ENCODE measurements at places on chromosomes 7 and 10.

DNA sequence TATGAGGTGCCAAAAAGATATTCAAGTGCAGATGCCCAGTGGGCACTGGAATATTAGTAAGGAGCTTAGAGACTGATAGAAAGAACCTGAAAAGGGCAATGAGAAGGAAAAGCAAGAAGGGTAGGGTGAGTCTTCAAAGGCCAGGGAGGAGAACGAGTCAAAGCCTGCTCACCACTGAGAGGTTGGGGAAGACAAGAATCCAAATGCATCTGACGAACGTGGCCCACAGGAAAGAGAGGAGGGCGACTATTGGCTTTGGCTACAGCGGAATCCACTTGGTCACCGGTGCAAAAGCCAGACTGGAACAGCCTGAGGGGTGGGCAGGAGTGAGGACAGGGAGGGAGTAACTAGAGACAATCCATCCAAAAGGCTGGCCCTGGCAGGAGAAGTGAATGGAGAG is 216.7 kb upstream of the KLF14 start:
- no peak for DNase-seq

GRCh38 chr10:80596391-80597257 is 58.9 kb downstream of the SH2D4B start:
- peak; percentile 49 for DNase-seq

- DNase-seq = no peak
These were observed 56.9 kb downstream of the CTBP2 start for GRCh38 chr10:125103466-125103865.

DNA sequence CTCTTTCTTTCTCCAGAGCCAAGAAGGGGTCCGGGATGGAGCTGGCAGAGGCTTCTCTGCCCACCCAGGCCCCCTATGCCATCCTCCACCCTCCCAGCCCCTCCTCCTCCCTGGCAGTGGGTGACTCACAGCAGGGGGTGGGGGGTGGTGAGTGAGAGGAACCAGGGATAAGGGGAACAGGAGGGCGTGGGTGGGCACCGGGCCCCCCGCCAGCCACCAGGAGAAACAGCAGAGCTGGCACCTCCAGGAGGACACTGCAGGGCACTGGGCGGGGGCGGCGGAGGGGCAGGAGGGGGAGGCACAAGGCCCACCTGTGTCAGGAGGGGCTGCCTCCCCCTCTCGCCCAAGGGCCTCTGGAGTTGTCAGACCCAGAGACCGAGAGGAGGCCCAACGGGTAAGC is 56.0 kb downstream of the CAMK2B start:
- no peak for DNase-seq

GRCh38 chr10:131537281-131537680 is 225.8 kb upstream of the TCERG1L start:
- no peak for DNase-seq

DNA sequence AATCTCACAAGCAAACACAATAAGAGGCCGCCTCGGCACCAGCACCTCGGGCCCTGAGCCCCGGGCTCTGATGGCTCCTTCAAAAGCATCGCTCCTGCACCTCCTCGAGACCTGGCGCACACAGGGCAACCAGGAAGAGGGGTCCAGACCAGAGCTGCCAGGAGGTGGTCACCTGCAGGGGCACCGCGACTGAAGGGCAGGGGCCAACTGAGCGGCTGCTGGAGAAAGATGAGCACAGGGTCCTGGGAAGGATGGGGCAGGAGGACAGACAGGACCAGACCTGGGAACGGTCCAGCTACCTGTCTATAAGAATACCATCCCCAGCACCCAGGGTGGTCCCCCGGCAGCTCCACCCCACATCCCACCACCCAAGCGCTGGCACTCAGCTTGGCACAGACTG is 20.8 kb downstream of the MAD1L1 start:
- DNase-seq = no peak

DNA sequence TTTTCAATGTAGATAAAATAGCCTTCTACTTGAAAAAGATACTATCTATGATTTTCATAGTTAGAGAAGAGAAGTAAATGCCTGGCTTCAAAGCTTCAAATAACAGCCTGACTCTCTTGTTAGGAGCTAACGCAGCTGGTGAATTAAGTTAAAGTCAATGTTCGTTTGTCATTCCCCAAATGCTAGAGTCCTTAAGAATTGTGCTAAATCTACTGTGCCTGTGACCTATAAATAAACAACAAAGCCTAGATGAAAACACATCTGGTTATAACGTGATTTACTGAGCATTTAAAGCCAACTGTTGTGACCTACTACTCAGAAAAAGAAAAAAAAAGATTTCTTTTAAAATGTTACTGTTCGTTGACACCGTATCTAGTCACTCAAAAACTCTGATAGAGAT is 134.7 kb downstream of the POLR1F start:
- no peak for DNase-seq

GRCh38 chr10:114061789-114062188 is 18.1 kb downstream of the ADRB1 start:
- DNase-seq = no peak

DNA sequence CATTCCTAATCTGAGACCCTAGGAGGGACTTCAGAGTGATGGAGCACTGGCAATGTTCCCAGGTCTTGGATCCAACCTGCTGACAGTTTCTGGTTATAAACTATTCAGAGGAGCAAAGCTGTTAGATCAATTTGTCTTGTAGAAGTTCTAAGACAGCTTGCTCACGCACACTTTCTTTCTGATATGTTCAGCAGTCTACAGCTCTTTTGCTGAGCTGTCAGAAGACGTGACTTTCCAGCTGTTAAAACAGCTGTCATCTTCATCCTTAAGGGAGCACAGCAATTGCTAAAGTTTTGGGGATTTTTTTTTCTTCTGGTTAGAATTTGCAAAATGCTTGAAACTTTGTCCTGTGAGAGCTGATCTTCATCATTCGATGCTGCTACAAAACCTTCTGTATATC is 823.1 kb downstream of the SORCS1 start:
- no peak for DNase-seq

- DNase-seq = no peak
These were observed 15.7 kb upstream of the ARMC3 start for GRCh38 chr10:22911889-22912762.
